BE2C (cell line): ENCODE measurements at places on chromosomes 7 and 10.

GRCh38 chr10:47243791-47244190, 56.2 kb upstream of the GDF10 start:
- no peak for DNase-seq

GRCh38 chr7:7630626-7631329, 9.8 kb upstream of the UMAD1 start:
- no peak for DNase-seq

GRCh38 chr10:102859911-102860310, 5.9 kb downstream of the BORCS7 start:
- DNase-seq, result no peak

- DNase-seq, result peak; percentile 43
Measured at GRCh38 chr10:76311752-76312636, 880.6 kb downstream of the LRMDA start.

DNA sequence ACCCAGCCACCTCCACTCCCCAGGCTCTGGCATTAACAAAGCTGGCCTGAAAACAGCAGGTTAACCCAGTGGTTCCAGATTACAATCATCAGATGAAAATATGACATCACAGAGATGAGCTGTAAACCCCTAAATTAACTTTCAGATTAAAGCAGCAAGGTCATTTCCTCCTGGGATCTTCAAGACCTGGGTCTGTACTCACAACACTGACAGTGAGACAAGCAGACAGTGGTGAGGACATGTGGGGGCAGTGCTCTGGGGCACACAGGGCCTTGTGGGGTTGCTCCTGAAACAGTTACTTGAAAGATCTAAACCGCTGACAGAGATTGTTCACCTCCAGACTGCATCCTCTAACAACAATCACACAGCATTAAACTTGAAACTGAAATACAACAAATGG, 134.1 kb downstream of the ZNF438 start:
- DNase-seq, result no peak
